ENCODE measurements at places on chromosomes 4 and X.

- DNase-seq: no peak
Observed at GRCh38 chr4:39648827-39649558, 10.3 kb upstream of the SMIM14 start.

GRCh38 chr4:1039493-1040343 lies 28.3 kb downstream of the FGFRL1 start:
- no peak for DNase-seq

DNA sequence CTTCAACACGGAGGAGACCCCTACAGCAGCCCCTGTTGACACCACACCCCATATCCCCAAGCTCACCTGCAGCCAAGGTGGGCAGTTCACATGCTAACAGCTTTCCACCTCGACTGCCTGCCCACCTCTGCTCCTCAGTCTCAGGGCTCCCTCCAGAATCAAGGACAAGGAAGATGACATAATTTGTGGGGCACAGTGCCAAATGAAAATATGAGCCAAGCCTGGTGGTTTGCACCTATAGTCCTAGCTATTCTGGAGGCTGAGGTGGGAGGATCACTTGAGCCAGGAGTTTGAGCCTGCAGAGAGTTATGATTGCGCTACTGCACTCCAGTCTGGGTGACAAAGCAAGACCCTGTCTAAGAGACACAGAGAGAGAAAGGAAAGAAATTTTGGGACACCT lies 516.3 kb downstream of the BCOR start:
- no peak for DNase-seq

GRCh38 chr4:153629776-153630175 lies 54.3 kb upstream of the TLR2 start:
- no peak for DNase-seq

GRCh38 chrX:65926095-65927019 lies 113.5 kb downstream of the VSIG4 start:
- DNase-seq: peak; percentile 65

DNA sequence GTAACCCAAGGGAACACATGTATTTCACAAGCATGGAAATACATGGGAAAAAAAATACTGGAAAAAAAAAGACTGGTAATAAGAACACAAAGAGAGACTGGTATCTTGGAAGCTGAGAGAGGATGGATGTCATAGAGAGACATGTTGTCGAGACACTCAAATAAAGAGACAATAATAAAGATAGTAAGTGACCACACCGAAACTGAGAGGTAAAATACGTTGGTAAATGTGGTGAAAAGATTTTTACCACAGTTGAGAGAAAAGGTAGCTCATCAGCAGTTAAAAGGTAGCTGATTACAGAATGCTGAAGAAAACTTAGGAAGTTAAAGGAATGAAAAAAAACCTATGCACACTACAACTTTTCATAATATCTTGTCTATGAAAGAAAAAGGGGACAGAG lies 81.1 kb downstream of the ARAP2 start:
- no peak for DNase-seq

- no peak for DNase-seq
Observed at GRCh38 chrX:136823175-136823574, 42.4 kb upstream of the ARHGEF6 start.

DNA sequence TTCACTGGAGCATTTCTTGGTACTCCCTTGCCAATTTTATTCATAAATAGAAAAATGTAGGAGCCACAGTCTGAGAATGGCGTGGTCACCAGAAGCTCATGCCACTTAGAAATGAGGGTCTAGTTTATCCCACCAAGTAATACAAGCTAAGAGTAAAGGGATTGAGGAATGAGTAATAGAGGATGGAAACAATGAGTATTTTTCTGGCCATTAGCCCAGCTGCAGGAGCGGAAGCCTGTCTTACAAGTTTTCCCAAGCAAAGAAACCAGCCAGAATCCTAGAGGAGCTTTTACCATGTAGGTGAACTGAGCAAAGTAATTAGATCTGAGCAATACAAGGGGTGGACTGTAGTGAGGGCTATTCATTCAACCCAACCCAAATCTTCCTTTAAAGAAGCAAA lies 160.7 kb upstream of the NPY2R start:
- DNase-seq: no peak
